ENCODE measurements at places on chromosomes 4 and X. TPM values are rescaled to one million over a fixed set of nuclear protein-coding genes. Genes with fewer than 3 reads are reported as not detected.

FRG2 gene
- not detected for polyA plus RNA-seq

DNA sequence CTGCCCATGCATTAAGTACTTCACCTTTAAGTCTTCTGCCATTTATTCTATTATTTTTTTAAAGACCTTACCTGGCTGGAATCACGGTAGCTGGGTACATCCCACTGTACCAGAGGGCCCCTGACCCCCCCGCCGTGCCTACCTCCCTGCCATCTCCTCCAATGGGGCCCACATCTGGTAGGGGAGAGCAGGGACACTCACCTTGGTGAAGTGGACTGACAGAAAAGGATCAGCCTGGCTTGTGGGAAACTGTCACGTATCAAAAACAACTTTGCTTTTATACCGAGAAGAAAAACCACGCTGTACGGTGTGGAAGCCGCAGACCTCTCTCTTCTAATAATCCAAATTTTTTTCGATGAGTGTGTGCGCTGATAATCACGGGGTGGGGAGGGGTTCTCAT, at the start of gene FOXP3:
Gene FOXP3 (minus strand): TSS at position 251 of the 400 bp plus-strand sequence. CDS start 6,205 bp downstream, outside the sequence.
- no peak for DNase-seq

GRCh38 chr4:5101571-5101970, 50.3 kb downstream of the STK32B start:
- no peak for DNase-seq

TNMD gene
- polyA plus RNA-seq: 273 TPM

- DNase-seq: peak; percentile 52
Measured at GRCh38 chrX:48957477-48957826, at the start of gene OTUD5. Gene OTUD5, minus strand, starts transcription at chrX:48957607. Its CDS starts 37 bp downstream, at chrX:48957570.

DNA sequence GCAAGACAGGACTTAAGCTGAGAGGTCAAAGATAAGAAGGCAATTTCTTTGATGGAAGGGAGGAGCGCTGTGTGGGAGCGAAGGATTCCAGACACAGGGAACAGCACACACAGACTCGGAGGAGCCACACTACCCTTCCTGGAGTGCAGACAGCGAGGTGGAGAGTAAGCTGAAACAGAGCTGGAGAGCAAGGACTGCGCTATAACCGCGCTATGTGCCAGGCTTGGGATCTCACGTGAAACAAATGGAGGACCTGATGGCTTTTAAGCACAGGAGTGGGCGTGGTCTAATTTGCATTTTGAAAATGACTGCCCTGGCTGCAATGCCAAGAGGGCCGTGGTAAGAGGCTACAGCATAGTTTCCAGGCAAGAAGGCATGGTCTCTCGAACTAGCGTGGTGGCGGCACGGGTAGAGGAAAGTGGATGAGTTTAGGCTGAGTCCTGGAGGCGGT, 113.9 kb upstream of the SORBS2 start:
- no peak for DNase-seq

GRCh38 chrX:13900351-13900750, 83.5 kb upstream of the GPM6B start:
- DNase-seq: no peak
